ENCODE measurements at places on chromosomes 4 and X.

- DNase-seq, result peak; percentile 43
Measured at GRCh38 chr4:139763205-139763604, 97.6 kb downstream of the MGST2 start.

GRCh38 chr4:10019521-10020051 is 1.7 kb downstream of the SLC2A9 start:
- no peak for DNase-seq

GRCh38 chr4:53208753-53209152 is 157.1 kb downstream of the SCFD2 start:
- peak; percentile 41 for DNase-seq

- DNase-seq, result no peak
Measured at GRCh38 chr4:24824720-24825119, 29.3 kb downstream of the SOD3 start.

- DNase-seq, result no peak
Measured at GRCh38 chr4:1367230-1367935, 20.4 kb downstream of the UVSSA start.

DNA sequence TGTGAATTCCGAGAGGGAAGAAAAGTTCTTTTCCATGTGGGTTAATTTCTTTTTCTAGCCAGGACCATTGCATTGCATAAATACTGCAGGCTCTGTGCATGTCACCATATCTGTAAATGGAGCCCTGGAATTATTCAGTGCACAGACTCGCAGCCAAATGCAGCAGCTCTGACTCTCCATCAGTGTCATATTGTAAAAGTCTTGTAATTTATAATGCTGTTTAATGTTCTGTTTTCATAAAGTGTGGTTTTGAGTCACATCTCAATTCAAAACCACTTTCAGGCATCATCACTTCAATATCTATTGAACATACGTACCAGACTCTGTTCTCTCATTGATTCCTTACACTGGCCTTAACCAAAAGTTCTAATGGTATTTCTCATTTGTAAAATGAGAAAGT is 193.9 kb upstream of the RPL34 start:
- DNase-seq, result no peak
